Naive thymus-derived CD4-positive, alpha-beta T cell (primary cell): ENCODE measurements at places on chromosomes 7 and 10. TPM values are rescaled to one million over a fixed set of nuclear protein-coding genes. Genes with fewer than 3 reads are reported as not detected.

RBM48 gene
- 41.3 TPM for total RNA-seq

BHLHA15 gene
- 0.39 TPM in 1 of 2 replicates, not detected in the other for total RNA-seq

FUOM gene
- 24.6 TPM for total RNA-seq

CPVL gene
- 3.0 TPM for total RNA-seq

SPDYE11 gene
- total RNA-seq: not detected

NUTM2E gene
- 0.12 and 0.18 TPM in 2 replicates for total RNA-seq
